ENCODE measurements at places on chromosomes 12 and 14.

- no peak for DNase-seq
These were observed 18.6 kb upstream of the KRT7 start for GRCh38 chr12:52214421-52214802.

DNA sequence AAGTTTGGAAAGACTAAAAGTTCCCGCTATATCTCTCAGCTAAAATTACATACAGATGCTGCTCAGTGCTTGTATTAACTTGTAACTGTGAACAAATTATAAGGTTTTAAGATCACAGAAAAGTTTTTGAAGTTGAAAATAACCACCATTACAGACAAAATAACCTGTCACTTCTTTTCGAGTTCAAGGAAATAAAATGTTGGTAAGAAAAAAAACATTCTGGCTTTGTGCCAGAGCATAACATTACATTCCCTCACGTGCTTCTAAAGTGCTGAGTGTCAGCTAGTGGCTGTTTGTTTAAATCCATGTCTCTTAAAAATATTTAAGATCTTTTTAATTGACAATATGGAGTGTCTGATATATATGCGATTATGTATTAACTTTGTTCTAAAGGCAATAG lies 27.2 kb upstream of the ADAMTS20 start:
- DNase-seq = no peak

DNA sequence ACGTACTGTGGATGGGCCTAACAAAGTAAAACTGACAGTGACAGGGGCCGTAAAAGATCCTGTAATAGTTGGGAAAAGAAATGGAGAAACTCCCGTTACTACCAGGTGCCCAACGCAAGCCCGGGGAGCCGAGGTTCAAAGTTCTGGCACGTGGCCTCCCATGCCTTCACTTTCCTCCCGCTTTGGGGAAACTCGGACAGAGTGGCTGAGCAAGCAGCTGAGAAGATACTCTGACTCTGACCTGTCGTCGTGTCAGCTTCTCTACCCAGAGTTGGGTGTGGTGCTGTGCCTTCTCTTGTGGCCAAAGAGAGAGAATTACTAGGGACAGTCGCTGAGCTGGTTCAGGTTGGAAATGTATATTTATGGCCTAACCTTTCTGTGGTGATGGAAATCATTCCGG lies 1.7 kb downstream of the B4GALNT3 start:
- DNase-seq = no peak

DNA sequence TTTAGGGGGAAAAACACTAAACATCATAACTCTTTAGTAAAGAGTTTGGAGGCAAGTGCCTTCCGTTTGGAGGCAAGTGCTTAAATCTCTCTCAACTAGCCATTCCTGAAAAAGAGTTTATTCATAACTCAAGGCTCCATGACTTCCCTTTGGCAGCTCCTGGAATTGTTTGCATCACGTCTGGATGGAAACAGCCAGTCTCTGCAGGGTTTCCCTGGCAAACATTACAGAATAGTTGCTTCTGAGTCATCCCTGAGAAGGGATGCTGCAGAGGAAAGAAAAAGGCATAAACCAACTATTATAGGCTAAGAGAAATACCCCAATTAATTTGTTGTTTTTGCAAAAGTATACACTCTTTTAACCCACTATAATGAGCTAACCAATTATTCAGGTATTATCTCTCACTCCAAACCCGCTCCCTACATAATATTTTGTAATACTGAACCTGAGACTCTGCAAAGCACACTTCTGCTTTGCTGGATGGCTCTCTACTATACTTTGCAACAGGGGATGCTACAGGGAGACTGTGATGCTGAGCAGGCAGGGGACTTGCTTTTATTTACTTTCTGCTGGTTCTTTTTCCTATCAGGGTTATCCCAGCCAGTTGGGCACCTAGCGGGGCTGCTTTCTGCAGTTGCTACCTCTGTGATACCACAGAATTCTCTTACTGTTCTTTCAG lies 497.7 kb downstream of the FUT8 start:
- DNase-seq = peak; percentile 54

GRCh38 chr12:109944561-109945359 lies 44.7 kb downstream of the TCHP start:
- no peak for DNase-seq

- no peak for DNase-seq
These were observed 15.1 kb upstream of the SLC38A2 start for GRCh38 chr12:46387670-46388069.

All from occipital lobe (tissue), 3 donors.